ENCODE measurements at places on chromosomes 2 and 18. TPM values are rescaled to one million over a fixed set of nuclear protein-coding genes. Genes with fewer than 3 reads are reported as not detected.

REG3G gene
- total RNA-seq: not detected

MAP3K20 gene
- total RNA-seq: 33.0 TPM

MEP1B gene
- total RNA-seq: not detected

PDCL3 gene
- 11.3 TPM for total RNA-seq

SLC11A1 gene
- 93.6 TPM for total RNA-seq

SAG gene
- total RNA-seq: not detected

SP3 gene
- 175 TPM for total RNA-seq

C2orf81 gene
- total RNA-seq: 1.2 TPM

TTN gene
- total RNA-seq: 37.7 TPM

COL3A1 gene
- total RNA-seq: 340 TPM

FOXI3 gene
- total RNA-seq: not detected

SERPINB5 gene
- total RNA-seq: not detected

ANTXR1 gene
- total RNA-seq: 31.2 TPM

MPV17 gene
- 63.0 TPM for total RNA-seq

SERPINB13 gene
- not detected for total RNA-seq

NEURL3 gene
- total RNA-seq: not detected

GPN1 gene
- total RNA-seq: 21.0 TPM

PDE1A gene
- 28.2 TPM for total RNA-seq

REG3A gene
- total RNA-seq: not detected

CCDC102B gene
- total RNA-seq: 15.3 TPM

TEX44 gene
- not detected for total RNA-seq

MC2R gene
- total RNA-seq: not detected

WDR33 gene
- total RNA-seq: 25.8 TPM

LYPD6B gene
- total RNA-seq: 0.50 TPM

BOK gene
- 79.6 TPM for total RNA-seq

CPO gene
- 0.69 TPM for total RNA-seq

KRTCAP3 gene
- total RNA-seq: 1.8 TPM

FZD7 gene
- 3.8 TPM for total RNA-seq

CHMP1B gene
- total RNA-seq: 80.5 TPM

LIMS2 gene
- total RNA-seq: 20.5 TPM

UGT1A8 gene
- total RNA-seq: not detected

SERPINB12 gene
- total RNA-seq: not detected

CDH19 gene
- total RNA-seq: 3.4 TPM

All from omental fat pad (tissue), 4 donors.